ENCODE measurements at places on chromosomes 16 and 17.

GRCh38 chr17:75059369-75060345 lies 12.6 kb downstream of the KCTD2 start:
- no peak for DNase-seq

DNA sequence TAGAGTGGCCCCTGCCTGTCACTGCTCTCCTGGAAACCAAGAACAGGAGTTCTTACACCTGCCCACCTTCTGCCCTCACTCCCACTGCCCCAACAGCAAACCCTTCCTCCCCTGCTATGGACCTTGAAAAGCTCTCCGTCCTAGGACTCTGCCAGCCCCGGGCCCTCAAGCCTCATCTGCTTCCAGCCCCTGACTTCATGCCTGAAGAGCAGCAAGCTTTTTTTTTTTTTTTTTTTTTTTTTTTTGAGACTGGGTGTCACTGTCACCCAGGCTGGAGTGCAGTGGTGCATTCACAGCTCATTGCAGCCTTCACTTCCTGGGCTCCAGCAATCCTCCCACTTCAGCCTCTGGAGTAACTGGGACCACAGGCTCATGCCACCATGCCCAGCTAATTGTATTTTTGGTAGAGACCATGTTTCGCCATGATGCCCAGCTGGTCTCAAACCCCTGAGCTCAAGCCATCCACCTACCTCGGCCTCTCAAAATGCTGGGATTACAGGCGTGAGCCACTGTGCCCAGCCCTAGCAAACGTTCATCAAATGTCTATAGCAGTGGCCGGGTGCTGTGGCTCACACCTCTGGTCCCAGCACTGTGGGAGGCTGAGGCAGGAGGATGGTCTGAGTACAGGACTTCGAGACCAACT lies 16.9 kb downstream of the CARHSP1 start:
- no peak for DNase-seq

DNA sequence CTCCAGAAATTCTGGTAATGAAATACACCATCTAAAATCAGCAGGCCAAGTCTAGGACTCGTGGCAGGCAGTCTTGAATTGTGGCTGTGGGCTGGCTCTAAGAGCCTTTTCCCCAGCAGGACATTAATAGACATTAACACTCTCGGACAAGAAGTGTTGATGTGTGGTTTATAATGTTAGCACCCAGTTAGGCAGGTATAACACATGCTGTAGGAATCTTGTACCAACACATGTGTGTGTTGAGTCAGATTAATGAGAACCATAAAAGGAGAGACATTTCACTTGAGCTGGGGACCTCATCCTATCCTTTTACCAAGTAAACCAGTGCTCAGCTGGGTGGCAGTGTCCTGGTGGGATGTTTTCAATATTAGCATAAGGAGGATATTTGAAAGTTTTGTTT lies 264.5 kb downstream of the FTO start:
- no peak for DNase-seq

- DNase-seq = no peak
Observed at GRCh38 chr17:43383826-43384475, 14.8 kb upstream of the ARL4D start.

DNA sequence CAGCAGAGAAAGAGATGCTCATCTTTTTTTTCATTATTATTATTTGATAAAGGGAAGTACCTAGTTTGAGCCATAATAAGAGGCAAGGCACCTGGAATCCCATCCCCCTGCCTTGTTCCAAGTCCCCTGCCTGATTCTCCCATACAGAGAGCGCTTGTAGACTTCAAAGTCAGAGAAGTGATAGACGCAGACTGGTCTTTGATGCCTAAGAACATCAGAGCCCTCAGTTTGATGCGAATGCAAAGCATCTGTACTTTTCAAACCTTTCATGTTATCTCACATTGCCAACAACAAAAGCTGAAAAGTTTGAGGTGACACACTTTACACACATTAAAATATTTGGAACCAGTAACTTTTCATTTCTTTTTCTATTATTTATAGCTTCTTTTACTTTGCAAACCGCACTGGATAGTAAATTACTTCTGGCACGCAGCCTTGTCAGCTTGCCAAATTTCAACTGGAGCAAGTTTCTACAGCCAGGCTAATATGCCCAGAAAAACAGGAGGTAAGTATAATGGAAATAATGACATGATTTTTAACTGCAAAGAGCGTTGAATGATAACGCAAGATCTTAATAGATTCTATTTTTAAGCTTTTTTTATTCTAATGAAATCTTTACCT lies 5.9 kb upstream of the UTP6 start:
- DNase-seq = no peak

DNA sequence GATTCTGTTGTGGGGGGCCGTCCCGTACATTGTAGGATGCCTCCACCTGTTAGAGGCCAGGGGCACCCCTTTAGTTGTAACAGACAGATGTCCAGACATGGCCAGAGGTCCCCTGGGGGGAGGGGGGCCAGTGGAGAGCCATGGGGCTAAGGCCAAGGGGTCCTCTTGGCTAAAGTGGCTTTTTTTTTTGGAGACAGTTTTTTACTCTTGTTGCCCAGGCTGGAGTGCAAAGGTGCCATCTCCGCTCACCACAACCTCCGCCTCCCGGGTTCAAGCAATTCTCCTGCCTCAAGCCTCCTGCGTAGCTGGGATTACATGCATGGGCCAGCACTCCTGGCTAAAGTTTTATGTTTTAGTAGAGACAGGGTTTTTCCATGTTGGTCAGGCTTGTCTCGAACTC lies 229.0 kb downstream of the CPPED1 start:
- DNase-seq = no peak

GRCh38 chr17:57939797-57940196 lies 15.4 kb downstream of the CUEDC1 start:
- no peak for DNase-seq

DNA sequence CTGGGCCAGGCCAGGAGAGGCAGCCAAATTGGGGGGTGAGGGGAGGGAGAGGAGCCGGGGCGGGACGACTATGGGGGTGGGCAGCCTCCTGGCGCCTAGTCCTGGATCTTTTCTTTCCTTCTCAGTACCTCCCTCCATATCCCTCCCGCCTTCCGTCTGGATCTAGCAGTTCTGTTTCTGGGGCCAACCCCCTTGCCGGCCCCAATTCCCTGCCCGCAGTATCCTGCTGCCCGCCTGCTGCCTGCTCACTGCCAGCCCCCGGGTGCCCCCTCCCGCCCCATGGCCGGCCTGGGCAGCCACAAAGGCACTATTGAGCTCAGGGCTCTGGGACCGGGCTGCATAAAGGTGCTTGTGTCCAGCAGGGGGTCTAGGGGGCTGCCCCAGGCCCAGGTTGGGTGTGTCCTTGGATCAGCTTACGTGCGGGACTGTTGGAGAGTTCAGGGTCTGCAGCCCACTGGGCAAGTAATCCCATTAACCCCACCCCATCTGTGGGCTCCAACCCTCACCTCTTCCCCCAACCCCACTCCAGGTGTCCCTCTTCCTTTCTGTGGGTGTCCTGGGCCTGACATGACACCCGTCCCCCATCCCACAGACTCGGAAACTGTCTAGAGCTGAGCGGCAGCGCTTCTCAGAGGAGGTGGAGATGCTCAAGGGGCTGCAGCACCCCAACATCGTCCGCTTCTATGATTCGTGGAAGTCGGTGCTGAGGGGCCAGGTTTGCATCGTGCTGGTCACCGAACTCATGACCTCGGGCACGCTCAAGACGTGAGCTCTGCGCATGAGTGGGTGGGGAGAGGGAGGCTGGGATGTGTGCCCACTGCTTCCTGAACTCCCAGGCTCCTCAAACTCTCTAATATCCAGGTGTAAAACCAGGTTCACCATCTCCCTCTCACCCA lies 2.0 kb downstream of the WNK4 start:
- no peak for DNase-seq

DNA sequence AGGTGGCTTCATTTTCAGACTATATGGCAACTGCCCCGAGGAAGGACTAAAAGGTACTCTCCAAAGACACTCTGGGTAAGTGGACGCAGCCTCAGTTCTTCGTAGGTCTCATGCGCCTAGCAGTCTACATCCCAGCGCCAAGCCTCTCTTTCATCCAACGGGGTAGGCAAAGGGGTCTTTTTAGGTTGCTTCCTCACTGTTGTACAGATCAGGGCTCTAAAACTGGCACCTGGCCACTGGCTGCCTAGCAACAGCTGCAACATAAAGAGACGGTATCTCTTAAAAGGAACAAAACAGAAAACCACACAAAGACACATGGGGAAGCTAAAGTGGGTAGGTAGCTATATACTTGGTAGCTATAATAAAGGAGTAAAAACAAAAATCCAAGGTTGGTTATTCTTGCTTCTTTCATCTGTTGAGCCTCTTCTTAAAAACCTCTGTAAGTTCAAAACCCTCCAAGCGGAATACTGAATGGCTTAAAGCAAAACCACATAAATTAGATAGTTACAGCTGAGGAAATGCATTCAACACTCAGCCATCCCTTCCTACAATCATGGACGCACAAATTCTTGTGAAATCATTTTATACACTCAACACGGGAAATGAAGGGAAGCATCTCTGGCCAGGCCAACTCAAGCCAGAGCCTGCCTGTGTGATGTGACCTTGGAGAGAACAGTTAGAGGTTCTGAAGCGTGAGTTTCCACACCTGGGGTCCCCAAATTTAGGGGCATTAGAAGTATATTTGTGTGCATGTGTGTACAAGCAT lies 22.7 kb downstream of the CYTH1 start:
- DNase-seq = no peak

- no peak for DNase-seq
Observed at GRCh38 chr16:71572497-71573116, 4.3 kb downstream of the TAT start.

- no peak for DNase-seq
Observed at GRCh38 chr16:67490335-67491096, 7.2 kb upstream of the AGRP start.

DNA sequence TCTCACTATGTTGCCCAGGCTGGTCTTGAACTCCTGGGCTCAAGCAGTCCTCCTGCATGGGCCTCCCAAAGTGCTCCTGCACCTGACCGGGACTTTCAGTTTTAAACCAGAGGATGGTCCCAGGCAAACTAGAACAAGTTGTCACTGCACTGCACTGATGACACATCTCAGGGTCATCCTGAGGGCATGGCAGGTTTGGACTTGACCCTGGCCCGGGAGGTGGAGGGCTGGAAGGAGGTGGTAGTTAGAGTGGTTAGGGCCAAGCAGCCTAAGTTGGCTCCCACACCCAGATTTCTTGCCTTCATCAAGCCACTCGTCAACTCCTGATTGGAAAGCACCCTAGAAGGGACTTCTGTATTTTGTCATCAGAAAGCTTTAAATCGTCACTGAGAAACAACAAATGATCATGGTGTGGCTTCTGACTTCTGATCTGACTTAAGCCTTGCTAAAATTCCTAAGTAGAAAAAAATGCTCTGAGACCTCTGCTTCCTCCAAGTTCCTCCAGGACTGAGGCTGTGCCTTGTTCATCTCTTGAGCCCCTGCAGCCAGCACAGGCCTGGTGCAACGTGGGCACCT lies 43.5 kb downstream of the EMP2 start:
- no peak for DNase-seq

DNA sequence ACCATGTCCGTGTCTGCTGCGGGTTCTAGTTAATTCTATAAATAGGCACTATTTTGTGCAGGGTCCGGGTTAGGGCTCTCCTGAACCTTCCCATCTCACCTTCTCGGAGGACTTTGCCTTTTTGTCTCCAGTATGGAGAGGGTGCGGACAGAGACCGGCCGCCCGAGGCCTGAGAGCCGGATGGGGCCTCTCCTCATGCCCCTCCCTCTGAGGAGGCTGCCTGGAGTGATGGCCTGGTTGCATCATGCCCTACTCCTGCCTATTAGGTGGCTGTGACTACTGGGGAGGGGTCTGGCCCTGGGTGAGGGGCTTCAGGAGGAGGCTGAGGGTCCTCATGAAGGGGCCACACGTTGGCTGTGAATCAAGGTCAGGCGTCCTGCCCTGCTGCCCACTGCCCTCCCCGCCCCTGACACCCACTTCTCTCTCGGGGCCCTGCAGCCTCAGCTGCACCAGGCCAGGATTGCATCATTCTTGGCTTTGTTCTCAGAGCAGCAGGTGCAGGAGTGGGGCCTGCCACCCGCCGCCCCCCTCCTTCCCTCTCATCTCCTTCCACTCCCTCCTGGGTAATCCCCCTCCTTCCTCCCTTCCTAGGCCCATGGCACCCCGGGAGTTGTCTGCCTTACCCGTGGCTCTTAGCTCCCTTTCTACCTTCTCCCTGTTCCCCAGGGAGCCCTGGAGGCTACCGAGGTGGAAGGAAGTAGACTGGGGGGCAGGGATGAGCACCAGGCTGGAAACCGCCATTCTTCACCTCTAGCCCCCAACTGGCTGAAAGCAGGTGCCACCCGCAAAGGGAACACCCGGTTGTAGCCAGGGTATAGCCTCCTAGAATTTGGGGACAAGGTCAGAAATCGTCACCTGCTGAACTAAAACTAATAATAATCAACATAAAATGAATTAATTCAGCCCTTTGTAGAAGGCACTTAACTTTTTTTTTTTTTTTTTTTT lies 12.7 kb upstream of the ARHGAP23 start:
- DNase-seq = no peak

DNA sequence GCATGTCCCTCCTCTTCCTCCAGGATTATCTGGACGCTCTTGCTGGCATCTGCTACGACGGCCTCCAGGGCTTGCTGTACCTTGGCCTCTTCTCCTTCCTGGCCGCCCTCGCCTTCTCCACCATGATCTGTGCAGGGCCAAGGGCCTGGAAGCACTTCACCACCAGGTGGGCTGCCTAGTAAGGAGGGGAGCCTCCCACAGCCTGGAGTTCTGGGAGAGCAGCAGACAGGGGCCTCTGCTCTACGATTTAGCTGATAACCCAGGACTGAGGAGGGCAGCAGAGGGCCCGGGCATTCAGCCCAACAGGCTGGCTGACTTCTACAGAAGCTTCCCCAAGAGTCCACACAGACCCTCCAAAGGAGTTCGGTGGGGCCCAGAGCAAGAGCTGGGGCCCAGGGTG lies 21.8 kb upstream of the DNAI2 start:
- no peak for DNase-seq

GRCh38 chr17:71412803-71413202 lies 708.0 kb upstream of the SOX9 start:
- no peak for DNase-seq

- no peak for DNase-seq
Observed at GRCh38 chr16:11277607-11278337, 1.5 kb upstream of the PRM2 start.

DNA sequence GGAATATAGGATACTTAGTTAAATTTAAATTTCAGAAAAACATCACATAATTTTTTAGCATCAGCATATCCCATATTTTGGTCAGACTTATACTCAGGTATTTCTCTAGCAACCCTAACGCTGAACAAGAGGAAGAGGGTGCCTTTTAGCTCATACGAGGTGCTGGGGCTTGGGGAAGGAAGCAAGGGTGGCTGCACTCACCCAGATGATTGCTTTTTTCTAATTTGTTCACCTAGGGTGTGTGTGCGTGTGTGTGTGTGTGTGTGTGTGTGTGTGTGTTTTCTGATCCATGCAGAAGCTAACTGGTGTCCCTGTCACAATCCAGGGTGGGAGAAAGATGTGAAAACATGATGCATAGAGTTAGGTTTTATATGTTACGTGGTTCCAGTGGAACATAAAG lies 81.2 kb downstream of the WNT3 start:
- no peak for DNase-seq

DNA sequence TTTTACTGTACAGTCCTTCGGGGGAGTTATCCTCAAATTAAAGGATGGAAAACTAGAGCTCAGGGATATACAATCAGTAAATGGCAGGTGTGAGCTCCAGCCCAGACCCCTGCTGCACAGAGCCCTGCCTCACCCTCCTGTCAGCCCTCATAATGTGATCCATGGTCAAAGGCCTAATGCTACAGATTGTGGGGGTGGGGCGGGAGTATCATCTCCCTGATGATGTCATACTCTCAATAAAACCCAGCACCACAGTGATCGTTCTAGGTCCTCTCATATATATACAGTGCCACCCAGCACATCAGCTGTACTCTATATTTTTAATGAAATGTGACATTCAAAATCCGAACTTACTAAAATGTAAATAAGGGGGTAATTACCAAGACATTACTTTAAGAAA lies 61.5 kb downstream of the SLC39A11 start:
- DNase-seq = no peak

Measured in activated T-helper 1 cell treated with anti-CD3 and anti-CD28 coated beads, Interleukin-2, amount 50 U/mL, for 16 hours (primary cell).